ENCODE measurements at places on chromosomes 13 and 19.

- DNase-seq, result no peak
Observed at GRCh38 chr19:35991731-35992450, 3.1 kb upstream of the SDHAF1 start.

GRCh38 chr19:19078801-19079200 lies 15.0 kb downstream of the SLC25A42 start:
- no peak for DNase-seq

DNA sequence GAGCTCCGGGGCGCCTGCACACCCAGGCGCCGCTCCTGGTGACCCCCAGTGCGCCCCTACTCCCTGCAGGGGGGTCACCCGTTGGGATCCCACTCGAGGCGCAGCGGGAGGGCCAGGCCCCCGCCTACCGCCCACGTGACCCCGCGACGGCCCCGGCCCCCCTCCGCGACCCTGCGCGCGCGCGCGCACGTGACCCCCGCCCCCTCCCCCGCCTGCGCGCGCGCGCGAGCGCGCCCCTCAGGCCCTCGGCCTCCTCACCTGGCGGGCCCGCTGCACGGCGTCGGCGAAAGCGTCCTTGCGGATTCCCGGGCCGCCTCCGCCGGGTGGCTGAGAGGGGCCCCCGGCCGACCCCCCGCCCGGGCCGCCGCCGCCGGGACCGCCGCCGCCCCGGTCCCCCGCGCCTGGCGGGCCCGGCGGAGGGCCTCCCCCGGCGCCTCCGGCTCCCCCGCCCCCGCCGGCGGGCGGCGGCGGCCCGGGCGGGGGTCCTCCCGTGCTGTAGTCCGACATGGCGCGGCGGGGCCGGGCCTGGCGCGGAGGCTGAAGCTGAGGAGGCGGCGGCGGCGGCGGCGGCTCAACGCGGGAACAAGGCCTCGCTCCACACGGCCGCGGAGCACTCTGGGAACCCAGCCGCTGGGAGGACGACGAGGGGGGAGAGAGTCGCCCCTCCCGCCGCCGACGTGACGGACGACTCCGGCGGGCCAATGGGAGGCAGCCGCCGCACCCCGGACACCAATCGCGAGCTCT lies at the start of gene KHSRP:
KHSRP (minus strand) TSS at position 617 of the 744 bp plus-strand sequence; CDS start at position 507, 110 bp downstream.
- DNase-seq, result no peak

DNA sequence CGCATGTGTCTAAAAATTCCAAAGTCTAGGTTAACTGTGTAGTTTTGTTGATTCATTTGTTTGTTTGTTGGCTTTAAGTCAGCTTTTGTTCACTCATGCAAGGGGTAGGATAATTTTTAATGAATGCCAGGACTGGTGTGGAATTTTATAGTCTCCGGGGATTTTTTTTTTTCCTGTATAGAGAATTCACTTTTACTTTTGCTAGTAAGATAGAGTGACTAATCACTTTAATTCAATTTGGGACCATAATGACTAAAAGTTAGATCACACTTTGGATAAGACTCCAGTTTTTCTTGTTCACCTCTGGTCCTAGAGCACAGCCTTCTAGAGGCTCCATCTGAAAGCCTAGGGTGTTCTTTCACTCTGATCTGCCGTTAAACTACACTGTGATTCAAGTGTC lies 1690.0 kb downstream of the PCDH9 start:
- DNase-seq, result no peak

DNA sequence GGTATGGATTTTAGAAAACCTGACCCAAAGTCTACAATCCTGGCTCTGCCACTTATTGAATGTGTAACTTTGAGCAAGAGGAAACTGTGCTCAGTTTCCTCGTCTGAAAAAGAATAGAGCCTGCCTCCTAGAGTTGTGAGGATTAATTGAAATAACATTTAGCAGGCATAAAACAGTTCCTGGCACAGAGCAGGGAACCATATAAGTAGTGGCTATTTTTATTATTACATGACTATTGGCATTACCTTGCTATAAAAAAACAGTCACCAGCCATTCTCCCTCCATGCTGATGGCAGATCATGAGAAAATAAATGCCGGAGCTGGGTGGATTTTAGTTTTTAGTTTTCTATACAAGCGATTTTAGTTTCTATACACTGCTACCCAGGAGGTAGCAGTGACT lies 5.8 kb downstream of the DOCK9 start:
- DNase-seq, result no peak

GRCh38 chr19:15159251-15159650 lies 41.5 kb downstream of the NOTCH3 start:
- no peak for DNase-seq

- DNase-seq, result no peak
Observed at GRCh38 chr19:34359954-34360315, 5.1 kb upstream of the GPI start.

DNA sequence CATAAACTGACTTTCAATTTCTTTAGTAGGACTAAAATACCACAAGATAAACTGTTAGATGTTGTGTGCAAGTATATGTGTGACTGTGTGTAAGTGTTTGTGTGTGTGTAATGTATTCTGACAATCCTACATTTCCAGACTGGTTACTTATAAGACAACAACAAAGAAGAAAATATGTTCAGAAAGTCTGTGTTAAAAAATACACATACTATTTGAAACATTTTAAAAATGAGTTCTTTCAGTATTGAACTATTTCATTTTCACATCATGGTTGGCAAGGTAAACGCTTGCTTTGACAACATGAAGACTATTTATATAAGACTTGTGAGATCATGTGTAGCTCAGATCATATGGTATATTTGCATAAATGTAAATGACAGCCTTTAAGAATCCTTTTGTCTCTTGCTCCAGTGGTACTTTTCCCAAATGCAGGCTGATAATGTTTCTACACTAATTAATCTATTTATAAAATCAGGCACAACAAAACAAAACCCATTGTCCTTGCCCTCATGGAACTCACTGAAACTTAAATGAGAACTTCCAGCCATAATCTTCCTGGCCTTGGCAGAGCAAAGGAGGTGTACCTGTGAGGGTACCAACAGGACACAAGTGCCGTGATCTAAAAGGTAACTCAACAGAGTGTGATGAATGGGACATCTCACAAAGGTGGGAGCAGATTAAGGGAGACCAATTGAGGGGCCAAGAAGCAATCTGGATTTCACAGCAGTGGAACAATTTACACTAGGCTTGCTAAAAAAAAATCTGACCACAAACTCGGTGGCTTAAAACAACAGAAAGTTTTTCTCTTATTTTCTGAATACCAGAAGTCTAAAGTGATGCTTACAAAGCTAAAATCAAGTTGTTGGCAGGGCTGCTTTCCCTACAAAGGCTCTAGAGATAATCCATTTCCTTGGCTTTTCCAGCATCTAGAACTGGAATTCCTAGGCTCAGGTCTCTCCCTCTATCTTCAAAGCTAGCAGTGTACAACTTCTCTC lies 349.0 kb downstream of the TBC1D4 start:
- no peak for DNase-seq

All from CD4-positive, alpha-beta T cell treated with Interleukin-4 for 1 hour (primary cell).